CD4-positive, alpha-beta T cell treated with Interferon alpha-2 for 1 hour (primary cell): ENCODE measurements at places on chromosomes 12 and 14.
A peak's percentile ranks its signal among the peaks of the same experiment; 100 is the strongest.

DNA sequence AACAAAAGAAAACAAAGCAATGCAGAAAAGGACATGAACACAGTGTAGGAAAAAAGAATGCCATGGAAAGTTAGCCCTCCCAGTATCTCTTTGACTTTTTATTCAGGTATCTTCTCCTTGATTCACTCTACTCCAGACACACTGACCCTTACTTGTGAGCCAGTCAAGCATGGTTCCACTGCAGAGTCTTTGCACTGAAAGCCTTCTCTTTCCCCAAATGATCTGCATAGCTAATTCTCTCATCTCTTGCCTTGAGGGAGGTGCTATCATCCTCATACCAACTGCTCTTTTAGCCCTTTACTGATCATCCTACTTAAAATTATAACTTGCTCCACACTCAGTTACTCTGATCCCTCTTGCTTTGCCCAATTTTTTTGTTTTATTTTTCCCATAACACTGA lies 101.2 kb upstream of the SLC16A7 start:
- no peak for DNase-seq

- DNase-seq = no peak
Observed at GRCh38 chr14:75917946-75918335, 63.9 kb downstream of the TGFB3 start.

DNA sequence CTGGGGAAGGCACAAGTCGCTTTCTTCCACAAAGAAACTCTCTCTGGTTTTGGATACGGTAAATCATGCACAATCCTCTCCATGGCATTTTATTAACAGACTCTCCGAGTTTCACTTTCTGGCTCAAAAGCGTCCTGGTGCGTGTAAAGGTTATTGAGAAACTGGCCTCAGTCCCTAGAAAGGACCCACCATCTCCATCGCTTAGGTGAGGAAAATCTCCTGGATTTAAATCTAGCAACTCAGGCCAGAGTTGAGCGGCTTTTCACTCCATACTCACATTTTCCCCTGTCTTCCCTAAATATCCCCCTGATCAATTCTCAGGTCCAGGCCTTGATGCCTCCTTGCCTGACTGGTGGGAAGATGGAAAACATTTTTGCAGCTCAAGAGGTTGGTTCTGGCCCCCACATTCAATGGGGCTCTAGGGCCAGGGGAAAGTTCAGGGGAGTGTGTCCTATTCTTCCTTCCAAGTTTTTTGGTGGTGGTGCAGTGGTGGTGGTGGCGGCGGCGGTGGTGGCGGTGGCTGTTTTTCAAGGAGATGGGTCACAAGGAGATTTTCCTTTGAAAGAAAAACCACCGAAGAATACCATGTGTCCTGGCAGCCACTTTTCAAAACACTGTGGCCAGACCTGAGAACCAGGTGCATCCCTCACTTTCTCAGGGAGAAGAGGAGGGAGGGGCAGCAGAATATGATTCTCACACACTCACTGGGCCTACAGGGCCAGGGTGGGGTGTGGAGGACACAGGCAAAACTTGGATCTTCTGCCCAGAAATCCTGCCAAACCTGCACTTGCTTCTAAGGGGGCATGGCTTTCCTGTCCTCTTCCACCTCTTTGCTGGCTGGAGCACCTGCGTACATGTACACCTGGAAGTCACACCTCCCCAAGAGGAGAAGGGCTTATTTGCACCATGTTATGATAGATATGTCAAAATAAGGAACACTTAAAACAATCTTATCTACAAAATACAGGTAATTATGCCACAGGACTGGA lies 46.7 kb upstream of the PNMA1 start:
- DNase-seq = no peak

DNA sequence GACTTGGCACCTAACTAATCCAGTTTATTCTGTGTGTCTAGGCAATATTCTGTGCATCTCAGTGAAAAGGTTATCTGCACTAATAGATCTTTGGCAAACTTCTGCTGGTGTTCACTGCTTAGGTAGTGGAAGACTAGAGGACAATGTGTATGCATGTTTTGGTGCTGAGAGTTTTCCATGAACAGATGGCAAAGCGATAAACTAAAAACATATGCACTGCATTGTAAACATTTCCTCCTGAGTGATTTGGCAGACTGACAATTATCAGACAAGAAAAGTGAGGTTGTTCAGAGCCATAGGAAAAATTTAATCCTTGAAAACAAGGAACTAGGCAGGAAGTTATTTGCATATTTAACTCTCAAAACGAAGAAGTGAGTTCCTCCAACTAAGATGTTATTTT lies 400.4 kb downstream of the ATP23 start:
- DNase-seq = no peak

DNA sequence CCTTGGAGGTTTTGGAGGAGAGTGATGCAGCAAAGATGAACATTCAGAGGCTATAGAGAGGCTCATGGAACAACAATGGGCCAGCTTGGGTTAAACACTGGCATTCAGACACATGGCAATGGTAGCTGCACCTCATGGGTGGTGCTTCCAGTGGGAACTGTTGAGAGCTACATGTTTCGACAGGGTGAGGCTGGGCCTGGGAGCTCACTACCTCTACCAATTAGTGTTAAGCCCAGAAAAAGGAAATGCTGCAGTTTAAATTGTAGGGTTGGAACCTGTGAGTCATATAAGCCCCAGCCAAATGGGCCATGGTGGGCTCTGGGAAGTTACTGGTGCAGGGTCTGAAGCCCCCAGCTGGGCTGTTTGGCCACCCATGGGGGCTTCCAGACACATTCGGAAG lies 279.7 kb downstream of the ZFP36L1 start:
- no peak for DNase-seq

DNA sequence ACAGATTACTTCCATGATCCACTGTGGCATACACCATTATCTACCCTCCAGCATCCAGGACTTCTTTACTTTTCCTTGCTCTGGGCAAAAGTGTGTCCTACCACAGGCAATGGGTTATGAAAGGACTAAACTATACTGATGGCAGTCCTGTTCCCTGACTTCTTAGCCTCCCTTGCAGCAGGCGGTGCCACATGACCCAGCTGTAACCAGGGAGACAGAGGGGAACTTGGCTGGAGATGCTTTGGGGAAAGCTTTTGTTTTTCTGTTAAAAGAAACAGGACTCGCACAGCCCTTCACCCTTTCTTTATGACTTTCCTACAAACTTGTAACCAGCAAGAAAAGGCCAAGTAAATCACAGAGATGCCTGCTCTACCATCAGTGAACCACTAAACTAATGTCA lies 394.4 kb downstream of the PCNX1 start:
- no peak for DNase-seq

DNA sequence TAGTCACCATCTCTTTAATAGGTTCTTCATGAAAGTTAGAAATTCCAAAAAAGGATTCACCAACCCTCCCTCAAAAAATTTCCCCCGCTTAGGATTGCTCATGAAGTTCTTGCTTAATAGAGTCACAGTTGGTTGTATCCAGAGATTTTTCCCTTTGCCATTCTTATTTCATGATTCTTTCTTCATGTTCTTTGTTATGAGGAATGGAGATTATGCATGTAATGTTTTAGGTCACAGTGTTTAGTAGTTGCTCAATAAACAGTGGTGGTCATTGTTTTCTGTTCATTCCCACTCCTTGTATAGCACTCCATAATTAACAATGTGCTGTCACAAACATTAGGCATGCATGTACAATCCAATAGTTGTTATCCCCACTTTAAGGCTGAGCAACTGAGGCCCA lies 51.2 kb upstream of the RTRAF start:
- DNase-seq = no peak

DNA sequence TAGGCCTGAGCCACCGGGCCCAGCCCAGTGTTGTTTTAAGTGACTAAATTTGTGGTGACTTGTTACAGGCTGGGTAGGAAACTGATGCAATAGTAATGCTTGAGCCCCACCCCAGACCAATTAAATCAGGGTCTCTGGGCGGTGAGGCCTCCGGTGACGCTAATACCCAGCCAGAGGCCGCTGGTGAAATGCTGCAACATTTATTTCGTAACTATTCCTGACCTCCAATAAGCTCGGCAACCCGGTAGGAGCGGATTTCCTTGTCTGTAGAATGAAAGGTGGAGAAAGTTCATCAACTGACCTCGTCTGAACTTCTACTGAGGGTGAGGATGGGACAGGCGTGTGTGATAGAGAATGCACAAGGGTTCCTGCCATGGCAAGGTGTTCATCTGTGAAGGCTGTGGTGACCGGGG lies 42.3 kb downstream of the FZD10 start:
- DNase-seq = no peak

GRCh38 chr12:6666211-6666610 lies 3.3 kb upstream of the ING4 start:
- no peak for DNase-seq

- DNase-seq = no peak
Observed at GRCh38 chr12:64598831-64599230, 11.5 kb upstream of the RASSF3 start.

DNA sequence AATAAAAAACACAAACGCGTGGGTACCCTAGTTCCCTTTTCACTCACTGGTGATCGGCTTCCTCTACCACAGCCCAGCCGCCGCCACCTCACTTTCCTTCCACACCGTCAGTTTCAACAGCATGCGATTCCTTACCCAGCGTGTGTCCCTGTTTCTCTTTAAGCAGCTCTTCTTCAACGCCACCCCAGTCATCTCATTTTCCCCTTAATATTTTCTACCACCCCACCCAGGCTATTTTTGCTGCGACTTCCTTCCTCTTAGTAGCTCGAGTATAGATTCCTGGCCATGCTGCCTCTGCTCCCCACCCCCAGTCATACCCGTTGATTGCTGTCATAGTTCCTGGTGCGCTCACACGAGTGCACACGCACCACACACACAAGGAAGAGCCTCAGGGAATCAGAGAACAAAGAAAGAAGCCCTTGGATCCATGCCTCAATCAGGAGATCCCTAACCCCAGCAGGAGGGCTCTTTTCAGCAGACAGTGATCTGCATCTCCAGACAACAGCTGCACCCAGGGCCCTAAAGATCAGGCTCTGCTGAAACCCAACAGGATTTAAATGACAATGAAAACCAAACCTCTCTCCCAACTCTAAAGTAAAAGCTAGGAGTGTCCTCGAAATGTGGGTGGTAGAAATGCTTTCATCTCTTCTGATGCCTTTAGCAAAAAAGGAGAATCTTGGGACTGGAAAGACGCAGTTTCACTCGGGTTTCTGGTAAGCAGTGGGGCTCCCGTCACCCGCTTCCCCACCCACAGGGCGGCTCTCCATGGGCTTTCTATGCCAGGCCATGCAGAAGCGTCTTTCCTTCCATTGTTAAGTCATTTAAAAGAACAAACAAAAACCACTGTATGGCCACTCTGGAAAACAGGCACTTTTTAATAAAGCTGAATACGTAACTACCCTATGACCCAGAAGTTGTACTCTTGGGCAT lies 23.8 kb downstream of the VPS37B start:
- peak; percentile 61 for DNase-seq

- DNase-seq = no peak
Observed at GRCh38 chr14:56846970-56847930, 37.0 kb upstream of the OTX2 start.

GRCh38 chr12:6206327-6206726 lies 6.1 kb downstream of the CD9 start:
- DNase-seq = no peak

DNA sequence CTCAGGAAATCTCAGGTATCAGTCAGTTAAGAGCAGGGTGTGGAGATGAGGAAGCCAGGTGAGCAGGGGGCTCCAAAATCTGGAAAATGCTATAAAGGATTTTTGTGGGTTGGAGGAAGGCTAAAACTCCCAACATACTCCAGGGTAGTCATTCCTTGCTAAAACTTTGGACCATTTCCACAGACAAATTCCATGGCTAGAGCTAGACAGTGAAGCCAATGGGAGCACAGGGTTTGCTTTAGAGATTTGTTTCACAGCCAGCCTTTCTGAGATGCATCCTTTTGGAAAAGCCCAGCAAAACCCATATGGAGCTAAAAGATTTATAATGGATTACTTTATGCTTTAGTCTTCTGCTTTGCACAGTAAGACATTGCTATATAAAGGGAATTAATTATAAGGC lies 146.5 kb downstream of the SAMD4A start:
- no peak for DNase-seq

GRCh38 chr12:89597210-89597609 lies 71.4 kb upstream of the POC1B start:
- no peak for DNase-seq

GRCh38 chr14:51865953-51866747 lies 5.7 kb downstream of the GNG2 start:
- peak; percentile 74 for DNase-seq
